ENCODE measurements at places on chromosomes 4 and X.
A peak's percentile ranks its signal among the peaks of the same experiment; 100 is the strongest.

DNA sequence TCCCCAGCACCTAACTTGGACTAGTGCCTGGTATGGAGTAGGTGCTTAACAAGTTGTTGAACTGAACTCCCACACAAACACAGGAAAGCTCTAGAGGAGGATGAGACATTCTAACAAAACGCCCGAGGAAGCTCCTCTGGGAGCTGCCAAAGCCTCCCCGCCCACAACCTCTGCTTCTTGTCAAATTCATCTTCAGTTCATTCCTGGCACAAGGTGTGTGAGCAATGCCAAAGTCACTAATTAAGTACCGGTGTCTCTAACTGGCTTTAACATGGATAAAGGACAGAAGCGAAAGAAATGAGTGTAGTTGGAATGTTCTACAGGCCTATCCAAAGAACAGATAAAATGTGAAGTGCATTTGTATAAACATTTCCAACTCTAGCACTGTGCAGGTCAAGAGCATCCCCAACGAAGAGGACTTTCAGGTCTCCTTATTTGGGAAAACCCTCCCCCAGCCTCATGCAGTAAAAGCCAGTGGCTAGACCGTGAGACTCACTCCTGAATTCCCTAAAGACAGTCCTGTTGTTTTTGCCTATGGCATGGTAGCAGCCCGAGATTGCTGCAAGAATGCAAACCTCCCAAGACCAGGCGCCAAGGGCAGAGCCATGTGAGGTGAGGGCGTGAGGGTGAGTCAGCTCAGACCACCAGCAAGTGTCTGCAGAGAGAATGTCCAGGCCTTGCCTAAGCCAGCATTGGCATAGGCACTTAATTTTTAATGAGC is 72.2 kb upstream of the KLF3 start:
- DNase-seq: no peak

GRCh38 chr4:82713856-82714255 is 84.7 kb downstream of the SCD5 start:
- no peak for DNase-seq

DNA sequence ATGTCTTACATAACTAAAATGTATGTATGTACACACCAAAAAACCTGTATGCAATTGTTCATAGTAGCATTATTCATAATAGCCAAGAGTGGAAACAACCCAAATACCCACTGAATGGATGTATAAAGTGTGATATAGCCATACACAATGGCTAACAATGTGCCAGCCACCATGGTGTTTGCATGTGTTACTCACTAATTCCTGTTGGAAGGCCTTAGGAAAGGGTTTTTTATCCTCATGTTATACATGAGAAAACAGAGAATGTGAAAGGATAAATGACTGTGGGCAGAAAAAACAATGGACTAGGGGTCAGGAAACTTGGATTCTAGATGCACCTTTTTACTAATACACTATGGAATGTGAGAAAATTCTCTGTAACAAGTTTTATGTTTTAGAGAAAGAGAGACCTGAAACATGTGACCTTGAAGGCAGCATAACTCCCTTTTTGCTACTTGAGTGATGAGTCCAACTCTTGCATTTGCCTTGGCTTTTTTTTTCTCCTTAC is 55.7 kb downstream of the TIGD2 start:
- no peak for DNase-seq

- no peak for DNase-seq
Observed at GRCh38 chr4:76539979-76540378, 105.0 kb downstream of the SHROOM3 start.

GRCh38 chrX:68942840-68943239 is 114.0 kb downstream of the EFNB1 start:
- no peak for DNase-seq

- DNase-seq: peak; percentile 17
Observed at GRCh38 chr4:82525307-82525911, 36.4 kb downstream of the TMEM150C start.

- no peak for DNase-seq
Observed at GRCh38 chrX:112147206-112147605, 64.6 kb upstream of the TRPC5 start.

DNA sequence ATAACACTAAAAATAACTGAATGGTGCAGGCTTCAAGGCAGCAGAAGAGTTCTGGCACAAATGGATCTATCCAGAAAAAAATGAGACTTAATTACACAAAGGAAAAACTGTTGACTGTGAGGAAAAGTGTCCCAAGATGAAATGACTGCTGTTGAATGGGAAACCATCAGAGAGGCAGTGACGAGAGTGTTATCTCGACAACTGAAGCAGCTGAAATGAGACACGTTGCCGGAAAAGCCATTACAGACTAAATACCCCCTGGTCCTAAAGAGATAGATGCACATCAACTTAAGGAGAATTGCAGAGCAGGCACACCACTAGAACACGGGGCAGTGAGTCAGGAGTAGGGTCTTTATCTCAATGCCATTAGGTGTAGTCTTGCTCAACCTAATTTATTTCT is 277.8 kb downstream of the DMD start:
- DNase-seq: no peak

GRCh38 chr4:41795796-41796385 is 47.4 kb upstream of the PHOX2B start:
- no peak for DNase-seq

GRCh38 chrX:136779346-136779781 is 1.4 kb downstream of the ARHGEF6 start:
- peak; percentile 69 for DNase-seq

- DNase-seq: peak; percentile 19
Observed at GRCh38 chrX:24175276-24175675, 25.7 kb downstream of the ZFX start.

GRCh38 chr4:25790024-25790423 is 72.8 kb downstream of the SEL1L3 start:
- no peak for DNase-seq

GRCh38 chrX:52341493-52341892 is 27.3 kb upstream of the XAGE2 start:
- DNase-seq: no peak

DNA sequence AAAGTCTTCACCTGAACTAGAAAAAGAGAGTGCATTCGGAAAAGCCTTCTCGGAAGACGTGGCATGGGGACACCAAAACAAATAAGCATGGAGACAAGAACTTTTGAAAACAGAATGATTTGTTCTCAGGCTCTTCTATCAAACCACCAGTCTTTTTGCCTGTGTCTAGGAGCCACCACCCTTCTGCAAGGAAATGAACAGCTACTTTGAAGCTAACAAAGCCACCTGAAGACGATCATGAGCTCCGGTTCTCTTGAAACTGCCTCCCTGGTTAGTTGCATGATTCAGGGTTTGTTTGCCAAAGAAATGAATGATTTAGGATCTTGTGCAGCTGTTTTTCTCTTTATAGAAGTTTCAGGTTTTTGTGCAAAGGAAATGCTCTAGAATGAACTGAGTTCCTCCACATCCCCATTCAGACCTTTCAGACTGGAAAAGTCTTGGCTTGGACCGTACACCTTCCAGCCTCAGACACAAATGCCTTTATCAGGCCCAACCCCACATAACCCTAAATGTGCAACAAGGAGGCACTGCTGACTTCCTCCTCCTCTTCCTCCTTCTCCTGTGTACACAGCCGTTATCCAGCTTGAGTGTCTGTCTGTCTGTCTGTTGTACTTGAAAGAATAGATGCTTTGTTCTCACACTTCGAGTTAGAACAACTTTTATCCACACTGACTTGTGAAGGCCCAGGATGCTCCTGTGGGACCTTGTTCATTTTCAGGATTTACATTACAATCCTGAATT is 334.8 kb upstream of the KLF3 start:
- DNase-seq: no peak

GRCh38 chr4:89410687-89411086 is 103.1 kb upstream of the GPRIN3 start:
- peak; percentile 25 for DNase-seq

GRCh38 chr4:82519776-82520175 is 42.0 kb downstream of the TMEM150C start:
- peak; percentile 29 for DNase-seq
